ENCODE measurements at places on chromosomes 3 and 15.

DNA sequence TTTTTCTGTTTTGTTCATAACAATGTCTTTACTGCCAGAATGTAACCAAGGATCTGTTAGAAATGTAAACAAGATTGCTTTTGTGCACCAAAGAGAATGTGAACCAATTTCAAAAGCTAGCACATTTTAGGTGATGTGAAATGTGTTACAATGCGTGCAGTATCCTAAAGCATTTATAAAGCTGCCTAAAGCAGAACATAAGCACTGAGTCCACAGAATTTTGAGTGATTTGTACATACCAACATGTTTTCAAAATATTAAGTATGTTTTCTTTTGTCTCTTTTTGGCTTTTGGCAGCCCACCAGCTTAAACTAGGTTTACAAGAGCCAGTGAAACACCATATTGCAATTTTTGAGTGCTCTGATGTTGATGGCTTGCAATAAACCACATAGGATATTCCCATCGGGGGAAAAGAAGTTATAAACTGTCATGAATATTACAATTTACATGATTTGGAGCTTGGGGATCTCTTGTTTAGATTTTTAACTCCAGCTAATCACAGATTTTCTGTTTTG, 364.0 kb downstream of the ZIC1 start:
- no peak for DNase-seq

DNA sequence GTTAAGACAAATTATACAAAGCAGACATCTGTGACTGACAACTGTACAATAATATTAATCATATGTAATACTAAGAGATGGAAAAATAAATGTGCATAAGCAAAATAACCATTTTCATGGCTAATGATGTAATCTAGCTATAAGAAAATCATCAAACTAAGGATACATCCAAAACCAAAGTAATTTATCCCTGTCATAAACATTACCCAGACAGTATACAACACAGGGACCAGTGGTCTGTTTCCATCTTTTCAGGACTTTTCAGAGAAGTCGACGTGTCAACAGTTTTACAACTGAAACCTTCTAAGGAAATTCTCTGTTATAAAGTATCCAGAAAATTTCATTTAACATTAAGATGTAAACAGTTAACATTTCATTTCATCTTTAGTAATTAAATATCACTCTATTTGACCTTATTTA, 11.0 kb downstream of the THBS1 start:
- DNase-seq = no peak

GRCh38 chr3:48431224-48432029, 1.5 kb upstream of the PLXNB1 start:
- no peak for DNase-seq

- no peak for DNase-seq
These were observed 15.4 kb downstream of the APH1B start for GRCh38 chr15:63292771-63293170.

DNA sequence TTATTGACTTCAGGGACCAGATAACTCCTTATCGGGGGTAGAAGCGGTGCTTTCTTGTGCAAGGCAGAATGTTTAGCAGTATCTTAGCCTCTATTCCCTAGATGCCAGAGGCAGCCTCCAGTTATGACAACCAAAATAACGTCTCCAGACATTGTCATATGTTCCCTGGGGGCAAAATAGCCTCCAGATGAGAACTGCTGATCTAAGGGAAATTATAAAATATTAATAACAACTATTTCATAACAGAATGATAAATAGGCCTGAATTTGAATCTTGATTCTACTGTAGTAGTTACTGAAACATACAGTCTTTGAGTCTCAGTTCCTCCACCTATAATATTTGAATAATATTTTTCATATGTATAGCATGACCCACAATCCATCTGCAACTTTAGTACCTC, 1431.3 kb downstream of the ZPLD1 start:
- DNase-seq = no peak

DNA sequence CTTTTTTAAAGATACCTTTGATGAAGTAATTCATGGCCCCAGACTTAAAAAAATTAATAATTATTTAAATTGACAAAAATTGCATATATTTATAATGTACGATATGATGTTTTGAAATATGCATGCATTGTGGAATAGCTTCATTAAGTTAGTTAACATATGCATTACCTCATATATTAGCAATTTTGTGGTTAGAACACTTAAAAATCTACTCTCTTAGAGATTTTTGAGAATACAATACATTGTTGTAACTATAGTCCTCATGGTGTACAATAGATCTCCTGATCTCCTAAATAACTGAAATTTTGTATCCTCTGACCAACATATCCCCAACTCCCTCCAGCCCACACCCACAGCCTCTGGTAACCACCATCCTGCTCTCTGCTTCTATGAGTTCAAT, 104.1 kb downstream of the PEX5L start:
- no peak for DNase-seq

Data from right forelimb (tissue), 1 donor.